ENCODE measurements at places on chromosomes 13 and 19.

DNA sequence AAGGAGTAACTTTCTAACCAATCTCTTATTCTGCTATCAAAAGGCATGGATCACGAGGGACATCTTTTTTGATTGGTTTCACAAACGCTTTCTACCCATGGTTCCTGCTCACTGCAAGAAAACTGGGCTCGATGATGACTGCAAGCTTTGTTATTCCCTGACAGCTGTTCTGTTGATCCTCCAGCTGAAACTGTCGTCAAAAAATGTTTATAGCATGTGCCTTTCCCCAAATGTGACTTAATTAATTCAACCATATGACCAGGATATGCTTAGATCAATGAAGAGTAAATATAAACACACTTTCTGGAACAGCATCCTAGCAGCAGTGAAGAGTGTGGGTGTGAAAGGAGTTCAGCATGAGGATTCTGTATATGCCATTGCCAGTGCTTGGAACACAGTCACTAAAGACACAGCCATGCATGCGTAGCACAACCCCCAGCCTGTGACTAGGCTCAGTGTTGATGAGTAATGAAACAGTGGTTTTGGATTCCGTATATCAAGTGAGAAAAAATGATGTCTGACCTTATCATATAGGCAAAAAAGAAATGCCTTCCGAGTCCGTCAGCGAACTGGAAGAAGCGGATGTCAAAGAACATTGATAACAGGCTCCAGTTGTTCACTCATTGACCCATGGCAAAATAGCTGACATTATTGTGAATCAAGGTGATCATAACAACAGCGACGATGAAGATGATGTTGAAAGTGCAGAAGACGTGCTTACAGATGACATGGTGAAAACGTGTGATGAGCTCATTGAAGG, 347.4 kb downstream of the FGF9 start:
- DNase-seq, result no peak

GRCh38 chr13:33633701-33634545, 184.0 kb upstream of the RFC3 start:
- DNase-seq, result no peak

DNA sequence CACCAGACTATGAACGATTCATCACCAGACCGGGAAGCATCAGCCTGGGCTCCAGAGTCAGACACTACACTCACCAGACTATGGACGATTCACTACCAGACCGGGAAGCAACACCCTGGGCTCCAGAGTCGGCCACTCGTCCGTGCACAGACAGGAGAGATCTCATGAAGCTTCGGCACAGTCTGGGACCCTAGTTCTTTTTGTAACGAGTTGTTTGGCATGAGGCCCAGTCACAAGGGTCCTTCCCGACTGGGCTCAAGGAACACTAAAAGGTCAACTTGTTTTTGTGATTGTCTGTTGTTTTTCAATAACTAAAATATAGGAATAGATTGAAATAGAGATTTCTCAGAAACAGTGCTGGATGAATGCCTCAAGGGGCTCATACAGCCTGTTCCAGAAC, 1141.6 kb upstream of the MIR17HG start:
- DNase-seq, result no peak

DNA sequence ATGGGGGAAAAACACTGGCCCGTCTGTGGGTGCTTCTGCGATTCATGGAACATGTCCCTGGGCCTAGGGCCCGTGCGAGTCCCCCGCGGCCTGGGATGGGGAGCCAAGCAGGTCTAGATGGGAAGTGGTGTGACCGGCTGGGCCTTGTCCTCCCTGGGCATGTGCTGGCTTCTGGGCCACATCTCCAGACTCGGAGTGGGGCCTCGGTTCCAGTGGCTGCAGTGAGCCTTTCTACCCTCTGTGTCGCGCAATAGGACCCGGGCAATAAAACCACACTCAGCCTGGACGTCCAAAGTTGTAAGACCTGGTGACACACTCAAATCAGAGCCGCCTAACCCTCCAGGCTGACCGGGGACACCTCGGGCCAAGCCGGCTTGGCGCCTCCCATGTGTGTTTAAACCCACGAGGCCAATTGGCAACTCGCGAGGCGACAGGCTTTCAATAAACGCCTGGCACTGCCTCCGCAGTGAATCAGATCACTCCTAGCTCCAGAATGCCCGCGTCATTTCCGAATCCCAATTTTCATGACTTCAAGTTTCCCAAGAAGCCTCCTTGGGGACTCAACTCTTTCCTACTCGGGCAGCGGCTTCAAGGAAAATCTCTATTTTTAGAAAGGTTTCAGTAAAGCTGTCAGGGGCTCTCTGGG, 57.3 kb downstream of the KLF2 start:
- DNase-seq, result no peak

DNA sequence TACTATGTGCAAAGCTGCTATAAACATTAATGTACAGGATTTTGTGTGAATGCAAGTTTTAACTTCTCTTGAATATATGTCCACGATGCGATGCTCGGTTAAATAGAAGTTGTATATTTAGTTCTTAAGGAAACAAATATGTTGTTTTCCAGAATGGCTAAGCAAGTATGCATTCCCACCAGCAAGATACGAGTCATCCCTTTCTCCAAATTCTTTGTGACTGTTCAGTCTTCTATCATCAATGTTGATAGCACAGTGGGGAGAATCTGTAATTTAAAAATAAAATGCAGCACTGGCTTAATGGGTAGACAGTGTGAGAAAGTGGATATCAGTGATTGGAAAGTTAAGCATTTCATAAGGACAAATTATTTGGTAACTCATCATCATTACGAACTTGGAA, 1340.8 kb downstream of the PCDH9 start:
- DNase-seq, result no peak

GRCh38 chr19:48907671-48908070, 7.6 kb downstream of the NUCB1 start:
- DNase-seq, result no peak
